ENCODE measurements at places on chromosomes 1 and 21.
A peak's percentile ranks its signal among the peaks of the same experiment; 100 is the strongest.

DNA sequence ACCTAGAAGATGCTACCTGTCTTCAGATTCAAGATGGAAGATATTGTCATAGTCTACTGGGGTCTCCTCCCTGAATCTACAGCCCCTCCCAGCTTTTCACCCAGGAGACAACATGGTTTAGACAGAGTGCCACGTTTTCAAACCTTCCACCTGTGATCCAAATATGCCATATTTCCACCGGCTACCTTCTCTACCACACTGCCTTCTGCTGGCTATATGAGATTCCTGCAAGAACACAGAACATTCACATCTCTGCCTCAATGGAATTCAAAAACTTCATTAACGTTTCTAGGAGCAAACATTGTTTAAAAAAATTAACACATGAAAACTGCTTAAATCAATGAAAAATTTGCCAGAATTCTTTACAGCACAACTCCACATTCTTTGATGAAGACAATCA, 12.9 kb upstream of the LELP1 start:
- peak; percentile 12 for DNase-seq

DNA sequence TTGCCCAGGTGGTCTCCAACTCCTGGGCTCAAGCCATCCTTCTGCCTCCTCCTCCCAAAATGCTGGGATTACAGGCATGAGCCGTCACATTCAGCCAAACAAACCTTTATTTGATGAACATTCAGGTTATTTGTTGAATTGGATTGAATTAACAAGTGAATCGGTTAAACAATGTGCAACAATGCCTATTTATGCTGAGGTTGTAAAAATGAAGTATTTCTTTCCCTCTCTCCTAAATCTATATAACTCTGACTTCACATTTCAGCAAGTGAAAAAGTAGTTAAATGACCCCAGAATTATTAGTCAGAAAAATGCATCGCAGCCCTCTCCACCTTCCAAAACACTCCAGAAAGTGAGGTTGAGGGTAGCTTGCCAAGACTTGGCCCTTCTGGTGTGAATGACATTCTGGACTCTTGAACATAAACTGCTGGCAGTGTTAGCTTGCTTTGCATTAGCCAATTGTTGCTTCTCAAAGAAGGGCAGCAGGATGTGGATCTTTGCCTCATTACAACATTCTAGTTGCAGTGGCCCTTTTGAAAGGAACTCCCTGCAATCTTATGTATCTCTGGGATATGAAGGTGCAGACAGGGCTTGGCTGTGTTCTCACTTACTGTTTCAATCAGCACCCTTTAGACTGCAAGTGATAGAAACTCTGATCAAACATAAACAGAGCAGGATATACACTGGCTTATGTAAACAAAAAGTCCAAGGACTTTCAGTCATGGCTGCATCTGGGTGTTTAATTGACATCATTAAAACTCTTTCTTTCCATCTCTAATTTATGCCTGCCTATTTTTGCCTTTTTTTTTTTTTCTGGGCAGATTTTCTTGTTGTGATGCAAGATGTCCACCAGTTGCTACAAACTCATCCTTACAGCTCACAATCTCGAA, 22.4 kb downstream of the EDN2 start:
- DNase-seq: peak; percentile 57

DNA sequence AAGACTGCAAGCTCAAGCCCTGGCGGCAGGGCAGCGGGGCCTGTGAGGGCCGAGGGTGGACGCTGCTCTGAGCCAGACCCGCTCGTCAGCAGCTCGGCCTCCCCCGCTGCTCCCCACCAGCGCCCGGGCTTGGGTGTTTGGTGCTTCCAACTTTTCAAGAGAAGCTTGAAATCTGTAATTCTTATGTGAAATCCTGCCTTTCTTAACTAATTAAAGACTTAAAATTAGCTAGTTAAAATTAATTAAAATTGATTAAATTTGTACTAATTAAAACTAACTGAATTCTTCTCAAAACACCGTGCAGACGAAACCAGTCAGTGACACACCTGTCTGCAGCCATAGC, 14.0 kb upstream of the SLC19A1 start:
- DNase-seq: no peak

DNA sequence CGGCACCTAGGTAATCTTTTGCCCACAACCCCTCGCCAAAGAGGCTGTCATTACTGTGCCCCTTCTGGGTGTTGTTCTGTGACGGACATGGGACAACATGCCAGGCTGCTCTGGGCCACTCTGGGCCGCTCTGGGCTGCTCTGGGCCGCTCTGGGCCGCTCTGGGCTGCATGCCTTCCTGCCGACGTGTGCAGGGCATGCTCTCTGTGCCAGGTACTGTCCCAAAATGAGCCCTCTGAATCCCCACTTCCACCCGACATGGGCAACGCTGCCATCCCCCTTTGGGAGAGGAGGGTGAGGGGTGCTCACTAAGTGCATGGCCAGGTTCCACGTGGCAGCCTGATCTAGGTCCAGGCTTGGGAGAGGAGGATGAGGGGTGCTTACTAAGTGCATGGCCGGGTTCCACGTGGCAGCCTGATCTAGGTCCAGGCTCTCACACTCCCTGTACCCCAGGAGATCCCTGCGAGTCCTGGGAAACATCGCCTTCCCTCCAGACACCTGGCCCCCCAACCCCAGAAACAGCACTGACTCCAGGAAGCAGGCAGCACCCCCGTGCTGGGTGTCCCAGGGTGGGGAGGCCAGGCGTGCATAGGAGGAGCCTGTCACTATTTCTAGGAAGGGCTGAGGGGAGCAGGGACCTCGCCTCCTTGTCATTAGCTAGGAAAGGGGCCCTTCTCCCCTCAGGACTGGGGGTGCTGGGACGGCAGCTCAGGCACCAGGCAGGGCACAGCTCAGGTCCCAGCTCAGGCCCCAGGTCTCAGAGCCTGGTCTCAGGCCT, 16.5 kb downstream of the TTC34 start:
- DNase-seq: no peak

DNA sequence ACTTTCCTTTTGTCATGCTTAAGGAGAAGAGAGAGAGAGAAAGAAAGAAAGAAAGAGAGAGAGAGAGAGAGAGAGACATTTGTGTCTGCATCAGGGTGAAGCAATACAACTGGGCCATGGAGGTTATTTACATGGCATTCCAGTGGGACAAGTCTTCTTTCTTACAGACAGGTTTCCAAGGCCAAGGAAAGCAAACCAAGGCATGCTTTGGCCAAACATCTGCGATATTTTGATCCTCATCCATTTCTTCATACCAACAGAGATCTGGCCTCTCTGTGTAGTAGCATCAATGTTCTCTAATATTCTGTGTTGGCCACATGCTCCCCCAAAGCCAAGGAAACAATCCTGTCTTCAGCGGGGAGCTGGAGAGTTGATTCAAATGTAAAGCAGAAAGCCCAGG, 292.1 kb downstream of the SETD4 start:
- no peak for DNase-seq

GRCh38 chr1:42145389-42145716, 7.9 kb upstream of the GUCA2B start:
- no peak for DNase-seq

DNA sequence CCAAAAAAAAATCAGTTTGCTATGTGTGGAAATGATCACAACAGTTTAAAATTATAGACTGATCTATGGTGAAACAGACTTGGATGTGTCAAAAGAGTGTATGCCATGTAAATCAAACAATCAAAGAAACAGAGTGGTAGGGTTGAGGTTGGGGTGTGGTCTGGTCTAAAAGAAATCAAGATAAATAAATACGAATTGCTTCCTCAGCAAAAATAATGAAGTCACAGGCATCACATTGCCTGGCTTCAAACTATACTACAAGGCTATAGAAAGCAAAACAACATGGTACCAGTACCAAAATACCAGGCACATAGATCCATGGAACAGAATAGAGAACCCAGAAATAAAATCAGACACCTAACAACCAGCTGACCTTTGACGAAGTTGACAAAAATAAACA, 1796.9 kb downstream of the NCAM2 start:
- no peak for DNase-seq

GRCh38 chr1:86692641-86693040, 11.7 kb upstream of the SH3GLB1 start:
- DNase-seq: no peak

DNA sequence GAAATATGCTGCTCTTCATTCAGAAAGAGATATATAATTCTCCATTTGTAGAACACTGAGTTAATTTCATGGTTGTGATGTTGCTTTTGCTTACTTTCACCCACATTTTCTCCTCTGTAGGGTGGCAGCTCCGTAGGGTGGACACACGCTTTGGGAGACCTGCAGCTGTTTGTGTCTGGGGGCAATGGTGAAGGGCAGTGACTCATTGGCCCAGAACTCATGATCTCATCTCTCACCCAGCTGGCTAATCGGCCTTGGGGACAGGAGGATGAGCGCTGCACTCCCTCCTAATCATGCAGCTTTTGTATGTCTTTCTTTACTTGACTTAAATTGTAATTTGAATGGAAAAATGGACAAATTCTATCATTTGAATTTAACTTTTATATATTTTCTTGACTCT, 9.6 kb downstream of the DISC1 start:
- peak; percentile 89 for DNase-seq

GRCh38 chr1:212629450-212630157, 21.0 kb downstream of the ATF3 start:
- no peak for DNase-seq

All from DMS53 (cell line).